Ecto neural progenitor cell (in vitro differentiated cells): ENCODE measurements at places on chromosomes 16 and 17.

GRCh38 chr17:77127735-77128361, 12.9 kb upstream of the SEC14L1 start:
- no peak for DNase-seq

- DNase-seq, result no peak
Measured at GRCh38 chr16:54110016-54110981, 176.3 kb downstream of the IRX3 start.

GRCh38 chr16:81836279-81837054, 57.4 kb downstream of the PLCG2 start:
- no peak for DNase-seq

DNA sequence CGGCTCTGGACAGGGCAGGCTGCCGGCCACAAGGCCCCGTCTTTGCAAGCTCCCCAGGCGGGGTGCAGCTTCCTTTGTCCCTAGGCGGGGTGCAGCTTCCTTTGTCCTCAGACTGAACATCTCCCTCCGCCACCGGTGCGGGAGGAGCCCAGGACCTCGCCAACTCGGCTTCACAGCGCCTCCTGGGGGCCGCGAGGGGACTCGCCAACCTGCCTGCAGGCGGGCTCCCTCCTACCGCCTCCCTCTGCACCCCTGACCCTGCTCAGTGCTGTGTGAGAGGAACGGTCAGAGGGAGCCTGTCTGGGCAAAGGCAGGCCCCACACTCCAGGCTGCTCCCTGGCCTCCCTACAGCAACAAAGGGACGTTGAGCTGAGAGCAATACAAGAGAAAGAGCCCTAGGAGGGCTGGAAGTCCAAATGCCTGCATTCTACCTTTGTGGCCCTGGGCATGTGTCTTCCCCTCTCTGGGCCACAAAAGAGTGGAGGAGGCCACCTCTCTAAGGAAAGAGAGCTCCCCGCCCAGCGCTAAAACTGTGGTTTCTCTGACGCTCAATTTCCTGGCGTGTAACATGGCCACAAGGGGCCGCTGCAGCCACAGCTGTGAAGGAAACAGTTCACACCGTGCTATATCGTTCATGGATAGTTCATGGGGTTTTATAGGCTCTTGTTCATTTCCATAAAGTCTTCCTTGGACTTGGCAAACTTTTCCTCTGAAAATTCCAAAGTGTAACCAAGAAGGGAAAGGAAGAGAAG, 20.9 kb upstream of the KRT19 start:
- DNase-seq, result peak; percentile 96

DNA sequence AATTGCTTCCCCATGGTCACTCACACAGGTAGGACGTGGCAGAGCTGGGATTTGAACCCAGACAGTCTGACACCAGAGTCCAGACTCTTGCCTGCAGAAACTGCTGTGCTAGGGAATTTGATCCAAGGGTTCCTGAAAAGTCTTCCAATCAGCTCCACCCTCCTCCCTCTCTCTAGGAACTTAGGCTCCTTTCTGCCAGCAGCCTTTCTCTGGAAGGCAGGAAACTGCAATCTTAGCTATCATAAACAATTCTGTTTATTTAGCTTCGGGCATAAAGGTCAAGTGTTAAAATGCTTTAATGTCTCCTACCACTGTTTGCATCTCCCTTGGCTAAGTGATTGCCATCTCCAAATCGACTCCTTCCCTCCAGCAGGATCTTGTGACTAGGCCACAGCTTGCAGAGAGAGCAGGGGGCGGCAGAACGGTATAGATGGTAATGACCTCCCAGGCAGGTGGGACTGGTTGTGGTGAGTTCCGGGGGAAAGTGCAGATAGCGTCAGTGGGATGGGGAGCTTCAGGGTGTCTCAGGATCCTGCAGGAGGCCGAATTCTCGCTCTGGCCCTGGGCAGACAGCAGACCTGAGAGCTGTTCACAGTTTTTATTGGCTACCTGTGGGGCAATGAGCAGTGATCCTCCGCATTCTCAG, 882.4 kb upstream of the EEF2KMT start:
- DNase-seq, result no peak

GRCh38 chr17:81200695-81201580, 21.8 kb downstream of the CEP131 start:
- no peak for DNase-seq

DNA sequence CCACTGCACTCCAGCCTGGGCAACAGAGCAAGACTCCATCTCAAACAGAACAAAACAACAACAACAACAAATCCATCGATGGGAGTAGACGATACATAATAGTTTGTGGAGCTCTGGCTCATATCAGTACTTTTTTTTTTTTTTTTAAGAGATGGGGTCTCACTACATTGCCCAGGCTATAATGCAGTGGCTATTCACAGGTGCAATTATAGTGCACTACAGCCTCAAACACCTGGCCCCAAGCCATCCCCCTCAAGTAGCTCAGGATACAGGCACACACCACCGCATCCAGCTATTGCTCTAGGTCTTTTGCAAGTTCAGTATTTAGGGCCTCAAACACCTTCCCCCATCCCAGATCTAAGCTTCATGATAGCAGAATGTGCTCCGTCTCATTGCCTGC, 110.6 kb downstream of the KATNIP start:
- no peak for DNase-seq

DNA sequence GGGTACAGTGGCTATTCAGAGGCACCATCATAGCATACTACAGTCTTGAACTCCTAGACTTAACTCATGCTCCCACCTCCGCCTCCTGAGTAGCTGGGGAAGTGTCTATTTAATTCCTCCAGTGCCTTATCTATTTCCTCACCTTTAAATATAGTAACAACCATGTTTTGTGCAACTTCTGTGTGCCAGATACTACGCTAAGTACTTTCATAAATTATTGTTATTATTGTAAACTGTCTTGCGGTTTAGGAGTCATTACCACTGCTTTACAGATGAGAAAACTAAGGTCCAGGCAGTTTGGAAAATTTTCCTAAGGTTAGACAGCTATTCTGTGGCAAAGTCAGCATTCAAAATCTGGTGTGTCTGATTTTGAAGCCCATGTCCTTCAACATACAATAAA, 359.1 kb upstream of the XYLT1 start:
- no peak for DNase-seq

DNA sequence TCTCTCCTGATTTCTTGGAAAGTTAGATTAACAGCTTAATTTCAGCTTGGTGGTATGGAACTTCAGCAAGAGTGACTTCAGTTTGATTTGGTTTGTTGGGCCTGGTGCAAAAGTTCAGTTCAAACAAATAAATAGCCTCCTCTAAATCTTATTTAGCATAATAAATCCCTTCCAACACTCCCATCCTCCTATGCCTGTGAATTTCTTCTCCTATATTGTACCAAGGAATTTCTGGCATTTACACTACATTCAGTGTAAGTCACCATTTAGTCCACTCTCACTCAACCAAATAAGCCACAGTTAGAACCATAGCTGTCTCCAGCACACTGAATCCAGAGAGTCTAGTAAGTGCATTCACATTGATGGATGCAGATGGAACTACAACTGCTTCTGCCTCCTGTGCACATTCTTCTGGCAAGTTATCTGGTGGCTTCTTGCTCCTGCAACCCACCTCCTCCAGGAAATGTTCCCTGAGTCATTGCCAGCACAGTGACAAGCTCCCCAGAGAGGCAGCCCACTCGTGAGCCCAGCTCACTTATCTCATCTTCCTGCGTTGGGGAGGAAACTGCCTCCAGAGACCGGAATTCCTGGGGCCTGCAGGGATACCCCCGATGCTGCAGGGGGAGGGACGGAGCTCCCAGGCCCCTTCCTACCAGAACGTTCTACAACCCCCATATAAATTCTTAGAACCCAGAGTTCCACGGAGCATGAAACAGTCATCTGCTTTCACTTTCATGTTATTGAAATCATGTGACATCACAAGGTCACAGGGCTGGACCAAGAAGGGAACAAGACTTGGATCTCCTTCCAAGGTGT, 318.3 kb downstream of the PHKB start:
- no peak for DNase-seq

- DNase-seq, result no peak
Measured at GRCh38 chr16:21613361-21613760, 14.0 kb downstream of the METTL9 start.

DNA sequence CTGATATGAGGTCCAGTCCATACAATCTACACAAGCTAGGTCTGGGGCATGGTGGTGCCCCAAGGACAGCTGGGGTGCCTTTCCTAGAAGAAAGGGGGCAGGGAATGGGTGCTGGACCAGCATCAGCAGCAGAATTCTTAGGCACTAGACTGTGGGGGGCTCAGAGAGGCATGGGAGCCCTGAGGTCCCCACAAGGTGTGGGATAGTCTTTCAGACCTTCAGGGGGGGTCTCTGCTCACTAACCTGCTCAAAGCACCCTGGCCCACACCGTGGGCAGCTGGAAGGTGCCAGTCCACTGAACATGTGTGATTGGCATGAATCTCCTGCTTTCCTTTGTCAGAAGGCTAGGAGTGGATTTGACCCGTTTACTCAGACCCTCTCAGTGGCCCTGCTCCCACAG, 26.1 kb upstream of the C16orf78 start:
- DNase-seq, result no peak

- DNase-seq, result no peak
Measured at GRCh38 chr16:2004795-2005517, 4.7 kb downstream of the ZNF598 start.

GRCh38 chr16:3289998-3290673, 6.8 kb downstream of the ZNF263 start:
- DNase-seq, result no peak

GRCh38 chr16:9258423-9259051, 167.1 kb downstream of the HAPSTR1 start:
- DNase-seq, result peak; percentile 64

GRCh38 chr16:55478827-55479429, at the start of gene MMP2:
MMP2 (plus strand) TSS chr16:55479198; CDS start chr16:55479480, 282 bp downstream.
- DNase-seq, result peak; percentile 86

- no peak for DNase-seq
Measured at GRCh38 chr17:67491681-67492024, 114.6 kb downstream of the PITPNC1 start.

GRCh38 chr17:17051791-17052461, 9.7 kb downstream of the MPRIP start:
- peak; percentile 44 for DNase-seq

DNA sequence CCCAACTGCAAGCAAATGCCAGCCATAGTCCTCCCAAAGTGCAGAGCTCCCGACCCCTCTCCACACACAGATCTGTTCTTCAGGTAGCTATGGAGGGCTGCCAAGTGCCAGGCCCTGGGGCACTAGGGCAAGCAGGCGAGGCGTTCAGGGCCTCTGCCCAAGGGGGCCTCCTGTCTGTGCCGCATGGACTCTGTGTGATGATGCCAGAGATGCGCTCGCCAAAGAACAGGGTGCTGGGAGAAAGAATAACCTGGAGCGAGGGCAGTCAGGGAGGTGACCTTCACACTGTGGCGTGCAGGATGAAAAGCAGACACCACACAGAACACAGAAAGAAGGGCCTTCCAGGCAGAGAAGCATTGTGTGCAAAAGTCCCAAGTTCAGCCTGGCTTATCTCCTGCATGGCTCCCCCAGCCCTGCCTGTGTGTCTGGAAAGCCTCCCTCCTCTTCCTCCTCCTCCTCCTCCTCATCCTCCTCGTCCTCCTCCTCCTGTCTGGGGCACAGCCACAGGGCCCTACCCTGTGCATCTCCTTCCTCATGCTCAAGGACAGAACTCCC, 44.2 kb downstream of the PEMT start:
- no peak for DNase-seq

DNA sequence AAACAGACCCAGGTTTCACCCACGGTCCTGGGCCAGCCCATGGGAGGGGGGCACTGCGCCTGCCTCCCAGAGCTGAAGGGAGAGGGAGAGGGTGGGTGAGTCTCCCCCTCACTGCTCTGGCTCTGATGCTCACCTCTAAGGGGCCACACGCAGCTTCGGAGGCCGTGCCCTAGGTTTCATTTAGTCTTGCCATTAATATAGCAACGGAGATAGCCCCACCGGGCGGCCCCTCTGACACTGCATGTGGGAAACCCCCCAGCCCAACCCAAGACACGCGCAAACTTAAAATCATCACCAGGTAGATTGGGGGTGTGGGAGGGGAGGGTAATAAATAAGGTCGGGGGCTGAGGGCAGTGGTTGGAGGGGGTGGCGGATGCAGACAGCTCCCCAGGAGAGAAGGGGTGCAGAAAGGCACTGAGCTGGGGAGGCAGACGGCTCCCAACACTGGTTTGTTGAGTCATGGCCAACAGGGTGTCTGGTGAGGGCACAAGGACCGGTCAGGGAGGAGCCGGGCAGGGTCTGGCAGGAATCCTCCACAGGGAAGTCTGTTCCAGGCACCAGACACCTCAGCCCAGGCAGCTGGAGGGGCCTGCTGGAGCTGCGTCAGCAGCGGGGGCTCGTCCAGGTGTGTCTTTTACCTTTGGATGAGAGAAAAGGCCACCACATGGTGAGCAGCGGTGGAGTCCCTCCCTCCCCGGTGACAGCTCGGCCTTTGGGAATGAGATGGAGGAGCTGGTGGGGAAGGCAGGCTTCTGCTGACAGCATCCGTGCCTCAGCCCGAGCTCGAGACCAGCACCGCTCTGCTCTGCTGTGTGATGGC, 32.0 kb upstream of the DOC2B start:
- DNase-seq, result no peak

DNA sequence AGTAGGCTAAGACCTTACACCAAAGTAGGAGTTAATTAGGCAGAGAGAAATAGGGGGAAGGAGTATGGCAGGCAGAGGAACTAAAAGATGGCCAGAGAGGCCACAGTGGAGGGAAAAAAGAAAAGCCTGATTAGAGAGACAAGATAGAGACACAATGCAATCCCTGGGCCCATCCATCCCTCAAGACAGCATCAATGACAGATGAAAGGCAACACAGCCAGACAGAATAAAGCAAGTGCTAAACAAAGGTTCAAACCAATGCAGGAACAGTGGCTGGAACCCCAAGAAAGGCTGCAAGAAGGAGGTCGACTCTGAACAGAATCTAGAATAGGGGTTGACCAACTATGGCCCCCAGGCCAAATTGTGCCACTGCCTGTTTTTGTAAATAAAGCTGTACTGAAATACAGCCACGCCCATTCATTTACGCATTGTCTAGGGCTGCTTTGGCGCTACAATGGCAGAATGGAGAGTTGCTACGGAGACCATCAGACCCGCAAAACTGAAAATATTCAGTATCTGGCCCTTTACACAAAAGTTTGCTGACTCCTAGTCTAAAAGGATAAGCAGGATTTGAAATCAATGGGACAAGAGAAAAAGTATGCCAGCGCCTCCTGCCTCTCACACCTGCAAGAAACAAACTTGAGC, 473.3 kb upstream of the PSMD7 start:
- no peak for DNase-seq

- no peak for DNase-seq
Measured at GRCh38 chr17:35315971-35316370, 57.5 kb downstream of the SLFN11 start.

GRCh38 chr16:85550953-85551924, 61.9 kb upstream of the GSE1 start:
- DNase-seq, result no peak

- no peak for DNase-seq
Measured at GRCh38 chr17:76561332-76561731, 21.5 kb downstream of the PRCD start.

- peak; percentile 88 for DNase-seq
Measured at GRCh38 chr16:4328046-4328781, 12.3 kb downstream of the GLIS2 start.

DNA sequence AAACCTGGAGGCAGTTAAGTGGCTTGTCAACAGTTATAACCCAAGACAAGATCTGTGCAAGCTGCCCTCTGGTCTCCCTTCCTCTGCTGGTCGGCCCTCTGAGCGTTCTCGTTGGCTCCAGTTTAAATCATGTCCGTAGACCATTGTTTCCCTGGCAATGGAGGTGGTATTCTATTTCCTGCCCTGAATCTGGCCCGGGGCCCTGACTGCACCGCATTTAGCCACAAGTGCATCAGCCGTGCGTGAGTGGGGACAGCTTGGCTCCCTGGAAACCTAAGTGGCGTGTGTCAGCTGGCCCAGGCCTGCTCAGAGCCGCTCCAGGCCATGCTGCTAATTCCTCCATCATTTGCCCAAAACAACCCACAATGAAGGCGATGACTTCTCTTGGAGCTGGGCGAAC, 15.0 kb upstream of the MYLK3 start:
- DNase-seq, result no peak
